ENCODE measurements at places on chromosomes 4 and X. TPM values are rescaled to one million over a fixed set of nuclear protein-coding genes. Genes with fewer than 3 reads are reported as not detected.

The CLCN5 gene
- 7.7 TPM for total RNA-seq

The ARHGAP4 gene
- total RNA-seq, result 43.5 TPM

The ASB9 gene
- total RNA-seq, result 3.2 TPM

The ATP11C gene
- total RNA-seq, result 23.6 TPM

The NAP1L3 gene
- total RNA-seq, result 0.84 TPM

The COL25A1 gene
- 16.3 TPM for total RNA-seq

The HS6ST2 gene
- 1.1 TPM for total RNA-seq

The IL3RA gene
- total RNA-seq, result 10.6 TPM

The SMIM43 gene
- total RNA-seq, result 0.24 TPM

The RAI2 gene
- 25.9 TPM for total RNA-seq

The RBM46 gene
- not detected for total RNA-seq

The RAB39B gene
- total RNA-seq, result 0.32 TPM

The FHIP1A gene
- total RNA-seq, result 29.1 TPM

The FAT4 gene
- 14.6 TPM for total RNA-seq

The NOX1 gene
- not detected for total RNA-seq

The FGFBP1 gene
- 0.50 TPM for total RNA-seq

The UCHL1 gene
- 188 TPM for total RNA-seq

The OPRPN gene
- total RNA-seq, result not detected

The SCOC gene
- 28.6 TPM for total RNA-seq

The ADH1A gene
- not detected for total RNA-seq

The ZNF718 gene
- 14.7 TPM for total RNA-seq

The CXCL13 gene
- total RNA-seq, result not detected

The IQSEC2 gene
- 14.8 TPM for total RNA-seq

The SPACA5 gene
- not detected for total RNA-seq

The ANKRD50 gene
- total RNA-seq, result 15.6 TPM

The ATOH1 gene
- not detected for total RNA-seq

The BEX5 gene
- total RNA-seq, result 5.8 TPM

The GPR119 gene
- total RNA-seq, result not detected

The ZXDA gene
- 4.7 TPM for total RNA-seq

The FAT1 gene
- total RNA-seq, result 68.2 TPM

The ASB11 gene
- not detected for total RNA-seq

The NAP1L2 gene
- 1.5 TPM for total RNA-seq

The CTAG1A gene
- total RNA-seq, result not detected

The CNGA2 gene
- not detected for total RNA-seq

The AP1S2 gene
- total RNA-seq, result 73.9 TPM

The PCDH19 gene
- 3.0 TPM for total RNA-seq

The SOWAHB gene
- total RNA-seq, result 0.12 TPM

The SERPINA7 gene
- not detected for total RNA-seq

The ENPEP gene
- total RNA-seq, result 20.4 TPM

The FRMPD3 gene
- total RNA-seq, result 0.09 TPM

The SAGE1 gene
- total RNA-seq, result not detected

The CASP6 gene
- 21.2 TPM for total RNA-seq

The MAGEA4 gene
- total RNA-seq, result not detected

The PDE5A gene
- 6.1 TPM for total RNA-seq

The CHIC2 gene
- 25.2 TPM for total RNA-seq

The NAP1L5 gene
- total RNA-seq, result 9.1 TPM

The FHDC1 gene
- 2.0 TPM for total RNA-seq

The PITX2 gene
- total RNA-seq, result not detected

The SMIM10 gene
- total RNA-seq, result 5.0 TPM
